Endothelial cell of umbilical vein (primary cell): ENCODE measurements at places on chromosomes 2 and 18. TPM values are rescaled to one million over a fixed set of nuclear protein-coding genes. Genes with fewer than 3 reads are reported as not detected.

Gene SGPP2
- not detected in 2 replicates for total RNA-seq

DNA sequence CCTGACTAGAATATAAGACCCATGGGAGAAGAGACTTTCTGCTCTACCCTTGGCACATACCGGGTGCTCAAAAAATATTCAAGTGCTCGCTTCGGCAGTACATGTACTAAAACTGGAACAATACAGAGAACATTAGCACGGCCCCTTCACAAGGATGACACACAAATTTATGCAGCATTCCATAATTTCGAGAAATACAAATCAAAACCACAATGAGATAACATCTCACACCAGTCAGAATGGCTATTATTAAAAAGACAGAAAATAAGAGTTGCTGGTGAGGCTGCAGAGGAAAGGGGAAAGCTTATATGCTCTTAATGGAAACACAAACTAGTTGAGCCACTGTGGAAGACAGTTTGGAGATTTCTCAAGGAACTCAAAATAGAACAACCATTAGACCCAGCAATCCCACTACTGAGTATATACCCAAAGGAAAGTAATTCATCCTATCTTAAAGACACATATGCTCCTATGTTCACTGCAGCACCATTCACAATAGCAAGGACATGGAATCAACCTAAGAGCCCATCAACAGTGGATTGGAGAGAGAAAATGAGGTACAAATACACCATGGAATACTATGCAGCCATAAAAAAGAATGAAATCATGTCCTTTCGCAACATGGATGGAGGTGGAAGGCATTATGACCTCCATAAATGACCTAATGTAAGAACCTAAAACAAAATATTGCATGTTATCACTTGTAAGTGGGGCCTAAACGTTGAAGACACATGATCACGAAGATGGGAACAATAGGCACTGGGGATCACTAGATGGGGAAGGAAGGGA lies 71.6 kb upstream of the CYP1B1 start:
- DNase-seq: no peak

- no peak for DNase-seq
Observed at GRCh38 chr18:21741312-21741561, 645 bp downstream of the MIB1 start.

DNA sequence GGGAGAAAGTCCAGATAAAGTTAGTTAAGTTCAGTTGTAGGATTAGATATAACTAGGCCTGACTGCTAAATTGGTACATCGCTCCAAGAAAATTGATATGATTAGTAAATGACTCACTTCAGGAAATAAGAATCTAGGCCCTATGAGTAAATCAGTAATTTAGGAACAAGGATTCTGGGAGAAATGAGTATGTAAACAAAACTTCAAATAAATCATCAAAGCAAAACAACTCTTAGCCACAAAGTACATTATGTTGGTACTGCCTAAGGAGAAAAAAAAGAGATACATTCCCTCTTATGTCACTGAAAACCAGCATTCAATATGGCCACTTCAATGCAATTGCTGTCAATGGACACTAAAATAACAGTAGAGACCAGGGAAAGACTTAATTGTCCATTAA lies 529.1 kb downstream of the ZNF804A start:
- no peak for DNase-seq

- DNase-seq: no peak
Observed at GRCh38 chr2:237269138-237269875, 144.7 kb downstream of the COL6A3 start.

DNA sequence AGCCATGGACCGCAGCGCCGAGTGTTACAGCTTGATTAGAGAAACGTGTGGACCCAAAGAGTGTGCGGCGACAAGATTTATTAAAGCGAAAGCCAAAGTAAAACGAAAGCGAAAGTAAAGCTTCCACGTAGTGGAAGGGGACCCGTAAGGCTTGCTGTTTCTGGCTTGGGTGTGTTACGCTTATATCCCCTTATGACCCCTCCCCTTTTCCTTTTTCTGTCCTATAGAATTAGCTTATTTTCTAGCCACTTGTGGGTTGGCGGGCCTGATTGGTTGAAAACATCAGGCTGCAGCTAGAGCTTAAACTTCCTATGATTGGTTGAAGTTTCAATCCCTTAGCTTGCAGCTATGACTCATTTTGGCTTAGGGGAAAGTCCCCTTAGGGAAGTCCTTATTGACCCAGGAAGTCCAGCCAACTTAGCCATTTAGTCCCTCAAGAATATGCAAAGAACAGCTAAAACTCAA lies 969.7 kb downstream of the DCDC2C start:
- DNase-seq: no peak
